ENCODE measurements at places on chromosomes 1 and 21.

DNA sequence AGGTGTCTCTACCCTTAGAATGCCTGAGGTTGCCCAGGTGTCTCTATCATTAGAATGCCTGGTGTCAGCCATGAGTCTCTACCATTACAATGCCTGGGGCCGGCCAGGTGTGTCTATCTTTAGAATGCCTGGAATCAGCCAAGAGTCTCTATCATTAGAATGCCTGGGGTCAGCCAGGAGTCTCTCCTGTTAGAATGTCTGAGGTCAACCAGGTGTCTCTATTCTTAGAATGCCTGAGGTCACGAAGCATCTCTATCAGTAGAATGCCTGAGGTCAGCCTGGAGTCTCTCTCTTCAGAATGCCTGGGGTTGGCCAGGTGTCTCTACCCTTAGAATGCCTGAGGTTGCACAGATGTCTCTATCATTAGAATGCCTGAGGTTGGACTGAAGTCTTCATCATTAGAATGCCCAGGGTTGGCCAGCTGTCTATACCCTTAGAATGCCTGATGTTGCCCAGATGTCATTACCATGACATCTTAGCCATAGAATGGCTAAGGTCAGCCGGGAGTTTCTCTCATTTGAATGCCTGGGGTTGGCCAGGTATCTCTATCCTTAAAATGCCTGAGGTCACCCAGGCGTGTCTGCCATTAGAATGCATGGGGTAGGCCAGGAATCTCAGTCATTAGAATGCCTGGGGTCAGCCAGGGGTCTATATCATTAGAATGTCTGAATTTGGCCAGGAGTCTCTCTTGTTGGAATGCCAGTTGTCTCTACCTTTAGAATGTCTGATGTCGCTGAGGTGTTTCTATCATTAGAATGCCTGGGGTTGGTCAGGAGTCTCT is 44.0 kb downstream of the RNF187 start:
- H3K4me1 ChIP-seq = no peaks in the 10 kb centered on the region
- no peaks in the 10 kb centered on the region for H3K36me3 ChIP-seq
- DNase-seq = no peak
- H3K27ac ChIP-seq = no peak overlapping the region
- H3K4me3 ChIP-seq = no peak overlapping the region

- H3K4me1 ChIP-seq = peaks cover 4% of the 10 kb centered on the region
- H3K27me3 ChIP-seq = no peaks in the 10 kb centered on the region
- H3K36me3 ChIP-seq = peaks cover 14% of the 10 kb centered on the region
- no peak overlapping the region for H3K4me3 ChIP-seq
- DNase-seq = no peak
These were observed 12.5 kb downstream of the SMIM12 start for GRCh38 chr1:34847094-34847493.

- H3K27ac ChIP-seq = peak overlapping the region; percentile 84
- no peaks in the 10 kb centered on the region for H3K27me3 ChIP-seq
- H3K36me3 ChIP-seq = peaks cover 90% of the 10 kb centered on the region
- peak overlapping the region; percentile 58 for H3K4me3 ChIP-seq
These were observed 86.2 kb downstream of the UBR4 start for GRCh38 chr1:19123837-19124236.

DNA sequence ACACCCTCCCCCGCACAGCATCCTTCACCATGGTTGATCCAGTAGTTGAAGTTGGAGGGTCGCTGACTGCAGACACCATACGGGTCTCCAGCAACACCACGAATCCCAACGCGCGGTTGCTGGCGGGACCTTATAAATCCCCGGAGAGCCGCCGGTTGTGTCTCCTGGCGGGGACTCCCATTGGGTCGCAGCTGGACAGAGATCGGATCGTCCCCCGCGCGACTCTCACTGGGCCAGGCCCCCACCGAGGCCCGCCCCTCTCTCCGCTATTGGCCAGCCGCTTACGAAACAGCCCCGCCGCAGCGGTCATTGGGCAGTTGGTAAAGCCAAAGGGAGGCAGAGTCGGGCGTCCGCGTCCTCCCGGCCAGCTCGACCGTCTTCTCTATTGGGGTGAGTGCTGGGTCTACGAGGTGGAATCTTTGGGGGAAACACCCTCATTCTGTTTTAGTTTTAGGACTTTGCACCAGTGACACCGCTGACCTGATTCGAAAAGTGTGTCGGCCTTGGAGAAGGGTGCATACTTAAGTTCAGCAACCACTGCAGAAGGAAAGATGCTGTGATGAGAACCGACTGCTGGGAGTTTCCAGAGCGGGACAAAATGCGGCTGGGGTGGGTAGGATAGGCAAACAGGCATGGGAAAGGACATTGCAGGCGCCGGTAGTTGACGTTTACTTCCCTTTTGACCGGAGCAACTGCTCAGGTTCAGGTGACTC is 27.4 kb downstream of the RABIF start:
- peaks cover 68% of the 10 kb centered on the region for H3K27me3 ChIP-seq
- H3K4me1 ChIP-seq = peaks cover 13% of the 10 kb centered on the region
- peak overlapping the region; percentile 87 for H3K4me3 ChIP-seq

DNA sequence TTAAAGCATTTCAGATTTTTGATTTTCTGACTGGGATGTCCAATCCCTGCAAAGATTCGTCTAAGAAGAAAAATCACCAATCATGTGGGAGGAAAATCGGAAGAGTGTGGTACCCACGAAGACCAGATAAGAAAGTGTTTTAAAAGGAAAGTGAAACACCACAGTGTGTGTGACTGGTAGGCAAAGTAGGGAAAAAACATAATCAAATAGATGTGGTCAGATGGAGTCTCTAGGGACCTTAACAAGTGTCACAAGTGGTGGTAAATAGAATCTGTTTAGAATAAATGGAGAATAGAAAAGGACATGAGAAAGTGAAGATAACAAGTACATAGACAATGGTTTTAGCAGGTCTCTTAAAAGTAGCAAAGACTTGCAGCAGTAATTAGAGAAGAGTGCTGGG is 154.6 kb downstream of the SLC30A10 start:
- H3K4me3 ChIP-seq = no peak overlapping the region
- no peak overlapping the region for H3K27ac ChIP-seq
- no peaks in the 10 kb centered on the region for H3K36me3 ChIP-seq
- no peak for DNase-seq

Data from activated CD4-positive, alpha-beta T cell treated with anti-CD3 and anti-CD28 coated beads, Interleukin-2, amount 10 ng/mL, durations not matched to agents 24 days and 14 days (primary cell).